Left lobe of liver (tissue), 2 donors: ENCODE measurements at places on chromosomes 2 and 18.

- DNase-seq = no peak
Measured at GRCh38 chr18:33369711-33370449, 70.6 kb downstream of the CCDC178 start.

- no peak for DNase-seq
Measured at GRCh38 chr2:235641956-235642355, 148.1 kb downstream of the AGAP1 start.

DNA sequence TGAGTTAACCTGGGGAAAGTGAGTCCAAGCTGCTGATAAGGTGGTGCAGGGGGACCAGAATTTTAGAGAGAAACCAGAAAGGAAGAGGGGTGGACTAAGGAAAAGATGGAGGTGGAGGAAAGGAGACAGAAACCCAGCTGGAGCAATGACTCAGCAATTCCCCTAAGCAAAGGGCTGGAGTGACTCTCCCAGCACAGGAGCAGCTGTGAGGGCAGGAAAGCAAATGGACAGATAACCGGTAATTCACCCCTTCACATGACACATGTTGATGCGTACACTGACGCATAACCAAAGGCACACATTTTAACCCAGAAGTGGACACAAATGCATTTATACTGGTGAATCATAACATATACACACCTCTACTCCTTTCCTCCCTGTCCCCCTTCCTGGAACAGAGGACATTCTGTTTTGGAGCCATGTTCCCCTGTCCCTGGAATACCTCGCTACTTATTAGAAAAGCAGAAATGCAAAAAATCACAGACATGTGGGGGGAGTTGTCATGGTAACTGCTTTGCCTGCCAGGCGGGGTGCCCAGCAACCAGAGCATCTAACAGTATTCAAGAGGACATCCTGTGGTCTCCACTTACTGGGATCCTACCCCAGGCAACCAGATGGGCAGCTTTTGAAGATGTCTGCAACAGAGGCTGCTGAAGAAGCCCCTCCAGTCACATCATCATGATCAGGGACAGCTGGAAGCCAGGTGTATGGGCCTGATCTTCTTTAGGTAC lies 4.7 kb downstream of the CDK5R2 start:
- DNase-seq = no peak

- DNase-seq = no peak
Measured at GRCh38 chr18:21911551-21911950, 171.0 kb downstream of the MIB1 start.

DNA sequence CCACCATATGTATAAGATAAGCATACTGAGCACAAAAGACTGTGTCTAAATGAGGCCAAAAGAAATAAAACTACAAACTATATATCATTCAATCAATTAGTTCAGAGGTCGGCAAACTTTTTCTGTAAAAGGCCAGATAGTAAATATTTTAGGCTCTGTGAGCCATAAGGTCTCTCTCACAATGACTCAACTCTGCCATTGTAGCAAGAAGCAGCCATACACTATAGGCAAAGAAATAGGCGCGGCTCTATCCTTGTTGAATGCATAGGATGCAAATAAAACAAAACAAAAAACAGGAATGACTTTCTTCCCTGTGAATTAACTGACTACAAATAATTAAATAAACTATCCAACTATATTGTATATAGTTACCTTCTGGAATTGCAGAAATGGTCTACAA lies 8.6 kb upstream of the CCDC88A start:
- DNase-seq = no peak

DNA sequence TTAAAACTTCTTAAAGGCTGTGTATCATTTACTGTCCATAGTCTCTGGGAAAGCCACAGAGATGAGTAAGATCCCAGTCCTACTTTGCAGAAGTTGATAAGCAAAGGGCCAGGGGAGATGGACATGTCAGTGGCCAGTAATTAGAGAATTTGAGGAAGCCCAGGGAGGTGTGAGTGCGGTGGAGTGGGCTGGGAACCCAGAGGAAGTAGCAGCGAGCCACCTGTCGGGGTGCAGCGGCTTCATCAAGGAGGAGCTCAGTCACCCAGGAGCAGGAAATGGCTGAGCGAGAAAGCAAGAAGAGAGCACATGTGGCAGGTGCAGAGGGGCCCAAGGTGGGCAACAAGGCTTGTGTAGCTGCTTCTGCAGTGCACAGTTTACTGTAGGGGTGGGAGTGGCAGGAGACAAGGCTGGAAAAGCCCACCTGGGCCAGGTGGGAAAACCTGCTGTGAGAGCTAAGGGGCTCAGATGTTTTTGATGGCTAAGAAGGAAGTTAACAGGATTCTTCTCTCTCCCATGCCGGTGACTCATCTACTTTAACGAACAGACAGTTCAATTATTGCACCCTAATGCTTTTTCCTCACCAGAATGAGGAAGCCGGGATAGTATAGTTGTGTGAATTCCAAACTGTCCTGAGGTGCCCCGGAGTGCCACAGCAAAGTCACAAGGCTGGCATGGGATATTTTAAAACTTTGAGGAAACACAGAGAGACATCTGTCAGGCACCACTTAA lies 34.8 kb upstream of the MGAT5 start:
- DNase-seq = no peak

DNA sequence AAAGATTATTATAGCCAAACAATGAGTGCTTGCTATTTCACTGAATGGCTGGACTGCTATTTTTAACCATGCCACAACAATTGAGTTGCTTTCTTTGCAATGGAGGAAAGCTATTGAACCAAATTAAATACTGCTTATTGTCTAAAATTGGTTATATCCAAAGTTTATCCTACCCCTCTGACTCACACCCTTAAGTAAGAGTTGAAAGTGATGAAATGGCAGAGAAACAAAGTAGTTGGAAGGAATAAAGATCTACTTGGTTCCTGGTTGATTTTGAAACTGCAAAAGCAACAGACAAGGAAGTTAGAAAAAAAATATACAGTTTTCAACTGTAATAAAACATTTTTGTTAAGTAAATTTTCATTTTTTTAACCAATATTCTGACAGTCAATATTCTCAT lies 47.5 kb downstream of the EML4 start:
- no peak for DNase-seq

GRCh38 chr2:236916181-236916580 lies 169.5 kb upstream of the COPS8 start:
- no peak for DNase-seq

DNA sequence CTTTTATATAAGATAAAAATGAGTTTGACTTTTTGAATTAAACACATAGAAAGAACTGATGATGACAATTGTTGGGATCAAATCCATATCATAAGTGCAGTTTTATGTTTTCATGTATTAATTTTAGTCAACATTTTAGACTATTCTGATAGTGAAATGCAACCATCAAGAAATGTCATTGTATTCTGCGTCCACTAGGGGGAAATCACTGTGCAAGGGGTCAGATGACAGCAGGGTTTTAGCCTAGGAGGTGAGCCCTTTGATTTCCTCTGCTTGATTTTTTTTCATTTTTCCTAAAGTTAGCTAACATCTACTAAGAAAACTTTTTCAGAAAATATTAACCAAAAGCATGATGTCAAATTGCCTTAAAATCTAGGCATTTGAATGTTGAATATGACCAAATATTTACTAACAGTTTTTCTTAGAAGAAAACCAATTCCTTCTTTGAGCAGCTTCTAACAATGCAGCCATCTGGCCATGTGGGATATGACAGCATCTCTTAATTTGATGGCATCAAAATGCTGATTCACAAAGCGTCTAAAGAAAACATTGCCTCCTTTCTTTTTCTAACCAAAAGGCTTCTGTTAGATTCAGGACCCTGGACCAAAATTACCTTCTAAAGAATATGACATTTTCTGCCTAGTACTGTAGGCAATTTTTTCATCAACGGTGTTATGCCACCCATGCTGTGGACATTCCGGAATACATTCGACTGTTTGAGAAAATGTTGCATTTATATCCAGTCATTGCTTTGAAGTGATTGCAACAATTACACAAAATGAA lies 141.5 kb downstream of the SPHKAP start:
- no peak for DNase-seq

DNA sequence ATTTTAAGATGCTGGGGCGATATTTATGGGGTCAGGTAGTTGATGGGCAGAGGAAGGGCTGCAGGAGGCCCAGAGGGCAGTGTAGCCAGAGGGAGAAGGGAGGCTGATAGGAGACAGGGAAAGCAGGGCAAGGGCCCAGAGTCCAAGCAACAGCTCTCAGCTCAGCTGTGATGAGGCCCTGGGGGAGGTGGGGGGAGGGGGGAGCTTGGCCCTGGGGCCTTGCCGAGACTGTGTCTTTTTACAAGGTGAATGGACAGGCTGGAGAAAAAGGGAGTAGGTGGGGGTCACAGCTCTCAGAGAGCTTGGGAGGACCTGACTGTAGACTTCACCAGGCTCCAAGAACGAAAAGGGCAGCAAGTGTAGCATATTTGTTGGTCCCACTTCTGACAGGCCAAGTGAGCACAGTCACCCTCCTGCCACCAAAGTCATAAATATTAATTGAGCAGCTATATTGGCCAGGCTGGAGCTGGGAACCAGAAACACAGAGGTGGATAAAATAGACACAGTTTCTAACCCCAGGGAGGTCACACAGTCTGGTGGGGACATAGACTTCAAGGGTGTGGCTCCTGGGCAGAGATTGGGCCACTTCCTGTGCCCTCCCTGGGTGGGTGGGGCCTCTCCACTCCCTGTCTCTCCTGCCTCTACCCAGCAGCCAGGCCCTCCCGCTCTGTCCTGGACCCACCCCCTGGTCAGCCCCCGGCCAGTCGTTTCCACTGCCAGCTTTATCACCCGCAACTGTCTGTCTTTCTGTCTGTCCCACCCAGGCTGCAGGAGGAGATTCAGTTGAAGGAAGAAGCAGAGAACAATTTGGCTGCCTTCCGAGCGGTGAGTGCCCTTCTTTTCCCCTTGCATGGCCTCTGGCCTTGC lies 1.4 kb downstream of the DES start:
- no peak for DNase-seq

- DNase-seq = no peak
Measured at GRCh38 chr2:139411236-139411635, 631.0 kb upstream of the NXPH2 start.

GRCh38 chr2:216827073-216827720 lies 32.7 kb downstream of the TNP1 start:
- no peak for DNase-seq

DNA sequence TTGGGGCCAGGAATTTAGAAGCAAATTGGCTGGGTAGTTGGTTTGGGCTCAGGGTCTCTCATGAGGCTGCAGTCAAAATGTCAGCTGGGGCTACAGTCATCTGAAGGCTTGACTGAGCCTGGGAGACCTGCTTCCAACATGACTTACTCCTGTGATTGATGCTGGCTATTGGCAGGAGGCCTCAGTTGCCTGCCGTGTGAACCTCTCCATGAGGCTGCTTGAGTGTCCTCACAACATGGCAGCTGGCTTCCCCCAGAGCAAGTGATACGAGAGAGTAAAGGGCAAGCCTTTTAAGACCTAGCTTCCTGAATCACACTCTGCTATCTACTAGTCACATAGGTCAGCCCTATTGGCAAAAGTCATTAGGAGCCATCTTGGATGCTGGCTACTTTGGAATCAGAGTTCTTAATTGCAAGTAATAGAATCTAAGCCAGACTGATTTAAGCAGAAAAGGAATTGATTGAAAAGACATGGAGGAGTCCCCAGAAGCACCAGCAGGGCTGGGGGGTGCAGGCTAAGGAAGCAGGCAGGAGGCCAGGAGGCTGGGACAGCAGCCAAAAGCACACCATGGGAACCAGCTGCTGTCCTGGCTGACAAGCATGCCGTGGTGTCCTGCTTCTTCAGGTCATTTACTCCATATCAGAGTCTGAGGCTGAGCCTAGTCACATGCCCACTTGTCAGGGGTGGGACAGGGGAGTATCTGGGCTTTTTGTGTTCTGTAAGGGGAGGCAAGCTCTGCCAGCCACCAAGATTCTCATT lies 7.8 kb upstream of the GIGYF2 start:
- peak; percentile 46 for DNase-seq

DNA sequence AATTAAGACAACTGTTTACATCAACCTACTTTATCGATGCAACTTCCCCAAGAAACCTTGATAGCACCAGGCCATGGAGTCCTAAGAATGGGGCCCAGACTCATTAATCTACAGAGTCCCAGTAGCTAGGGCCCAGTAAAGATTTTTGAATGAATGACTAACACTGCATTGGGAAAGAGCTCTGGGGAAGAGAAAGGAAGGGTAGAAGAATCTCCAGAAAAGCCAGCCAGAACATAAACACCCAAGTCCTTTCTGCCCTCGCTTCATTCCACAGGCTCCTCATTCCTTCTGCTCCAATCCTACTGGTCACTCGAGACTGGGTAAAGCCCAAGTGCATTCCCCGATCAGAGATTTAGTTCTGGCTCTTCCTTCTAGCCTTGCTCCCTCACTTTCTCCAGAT lies 44.3 kb downstream of the CYRIA start:
- no peak for DNase-seq

GRCh38 chr2:99677814-99678213 lies 188.0 kb upstream of the REV1 start:
- DNase-seq = no peak

GRCh38 chr2:28228434-28228995 lies 164.1 kb upstream of the FOSL2 start:
- no peak for DNase-seq

GRCh38 chr18:64403784-64404503 lies 255.1 kb upstream of the LINC00305 start:
- DNase-seq = no peak

DNA sequence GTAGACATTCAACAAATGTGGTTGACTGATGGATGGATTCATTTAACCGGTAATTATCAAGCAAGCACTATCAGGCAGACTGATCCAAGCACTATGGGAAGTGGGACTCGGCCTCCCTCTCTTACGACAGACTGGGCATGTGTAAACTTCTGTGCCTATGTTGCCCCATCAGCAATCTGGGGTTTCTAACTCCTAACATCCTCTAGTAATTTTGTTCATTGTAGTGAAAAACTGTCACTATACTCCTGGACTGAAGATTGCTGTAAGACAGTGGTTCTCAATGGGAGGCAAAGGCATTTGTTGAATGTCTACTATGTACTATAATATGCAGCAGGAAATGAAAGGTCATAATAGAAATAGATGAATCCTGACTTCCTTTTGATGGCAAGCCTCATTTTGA lies 51.2 kb upstream of the CREB1 start:
- no peak for DNase-seq

DNA sequence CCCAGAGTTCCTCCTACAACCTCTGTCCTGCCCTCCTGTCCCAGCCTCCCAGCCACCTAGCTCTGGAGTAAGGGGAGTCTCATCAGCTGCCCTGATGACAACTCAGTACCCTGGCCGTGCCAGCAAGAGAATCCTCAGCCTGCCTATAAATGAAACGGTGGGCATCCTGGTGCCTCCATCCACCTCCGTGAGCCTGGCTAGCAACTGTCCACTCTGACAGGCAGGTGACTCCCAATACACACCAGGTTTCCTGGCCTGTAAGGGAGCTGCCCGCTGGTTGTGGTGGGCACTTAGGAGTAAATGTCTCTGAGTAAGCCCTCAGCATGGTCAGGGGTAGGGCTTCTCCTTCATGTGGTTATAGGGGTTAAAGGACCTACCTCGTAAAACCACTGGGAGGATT lies 81.5 kb downstream of the XDH start:
- DNase-seq = no peak
